Panc1 (cell line): ENCODE measurements at places on chromosomes 2 and 18. TPM values are rescaled to one million over a fixed set of nuclear protein-coding genes. Genes with fewer than 3 reads are reported as not detected.

DNA sequence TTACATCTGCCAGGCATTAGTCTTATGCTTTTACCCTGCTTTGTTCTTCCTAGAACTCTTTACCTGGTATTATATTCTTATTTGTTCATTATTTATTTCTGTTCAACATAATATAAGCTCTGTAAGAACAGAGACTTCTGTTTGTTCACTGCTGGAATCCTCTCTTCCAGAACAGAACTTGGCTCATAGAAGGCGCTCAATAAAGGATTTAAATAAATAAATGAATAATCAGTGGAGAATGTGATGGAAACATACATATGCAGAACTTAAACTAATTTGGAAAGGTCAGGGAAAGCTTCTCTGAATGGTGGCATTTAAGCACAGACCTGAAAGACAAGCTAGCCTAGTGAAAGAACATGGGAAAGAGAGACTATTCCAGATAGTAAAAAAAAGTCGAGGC, 24.3 kb downstream of the NCKAP1 start:
- DNase-seq = no peak

CSRNP3 gene
- total RNA-seq = not detected

DNA sequence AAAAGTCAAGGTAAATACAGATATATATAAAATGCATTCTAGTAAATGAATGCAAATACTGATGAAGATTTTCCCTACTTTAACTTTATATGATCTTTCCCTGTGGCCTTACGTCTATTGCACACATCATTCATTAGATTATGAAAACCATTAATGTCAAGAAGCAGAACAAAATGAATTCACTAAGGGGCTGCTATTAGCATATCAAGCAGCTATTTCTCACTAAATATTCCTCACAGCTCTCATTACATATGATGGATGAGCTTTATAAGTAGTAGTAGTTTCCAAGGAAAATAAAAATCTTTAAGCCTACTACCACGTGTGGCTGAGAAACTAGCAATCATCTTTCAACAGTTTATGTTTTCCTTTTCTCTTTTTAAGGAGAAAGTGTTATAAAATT, 702.8 kb upstream of the SLC39A10 start:
- DNase-seq = no peak

- DNase-seq = no peak
Observed at GRCh38 chr2:61288070-61288841, 126.3 kb downstream of the C2orf74 start.

DNA sequence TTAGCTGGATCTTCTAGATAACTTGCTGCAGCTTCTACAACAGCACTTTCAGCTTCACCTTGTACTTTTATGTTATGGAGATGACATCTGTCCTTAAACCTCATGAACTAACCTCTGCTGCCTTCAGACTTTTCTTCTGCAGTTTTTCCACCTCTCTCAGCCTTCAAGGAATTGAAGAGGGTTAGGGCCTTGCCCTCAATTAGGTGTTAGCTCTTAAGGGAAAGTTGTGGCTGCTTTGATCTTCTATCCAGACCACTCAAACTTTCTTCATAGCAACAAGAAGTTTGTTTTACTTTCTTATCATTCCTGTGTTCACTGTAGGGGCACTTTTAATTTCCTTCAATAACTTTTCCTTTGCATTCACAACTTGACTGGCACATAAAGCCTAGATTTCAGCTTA, 52.3 kb downstream of the ARHGAP15 start:
- no peak for DNase-seq

DNA sequence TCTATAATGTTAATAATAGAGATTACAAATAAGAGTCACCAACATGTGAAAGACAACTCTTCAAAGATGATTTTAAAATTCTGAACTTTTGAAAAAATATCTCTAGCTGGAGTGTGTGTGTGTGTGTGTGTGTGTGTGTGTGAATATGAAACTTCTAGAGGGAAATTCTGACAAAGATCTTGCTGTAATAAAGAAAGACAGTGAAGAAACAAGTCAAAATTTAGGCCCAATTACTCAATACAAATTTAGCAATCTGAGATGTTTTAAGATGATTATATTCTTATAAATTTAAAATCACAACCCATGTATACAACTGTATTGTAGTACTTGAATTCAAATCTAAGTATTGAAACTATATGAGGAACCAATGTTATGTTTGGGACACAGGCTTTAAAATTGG, 57.2 kb upstream of the UGP2 start:
- DNase-seq = no peak

DNA sequence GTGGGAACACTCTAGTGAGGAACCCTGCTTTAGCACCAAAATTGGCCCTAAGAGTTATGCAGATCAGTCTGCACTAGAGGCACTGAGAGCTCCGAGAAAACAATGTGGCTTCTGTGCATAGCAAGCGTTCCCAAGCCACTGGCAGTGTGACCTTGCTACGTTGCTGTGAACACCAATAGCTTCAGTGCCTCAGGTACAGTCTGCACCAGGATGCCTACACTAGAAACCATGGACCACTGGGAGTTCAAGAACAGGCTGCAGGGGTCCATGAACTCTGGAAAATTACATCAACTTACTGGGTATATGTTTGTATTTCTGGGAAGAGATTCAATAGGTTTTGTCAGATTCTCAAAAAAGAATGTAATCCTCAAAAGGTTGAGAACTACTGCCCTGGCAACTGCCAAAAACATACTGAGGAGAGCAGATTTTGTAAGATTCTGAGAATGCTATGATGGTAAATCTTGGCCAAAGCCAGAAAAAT, 18.3 kb upstream of the SP3 start:
- no peak for DNase-seq

EVX2 gene
- total RNA-seq = not detected

DNA sequence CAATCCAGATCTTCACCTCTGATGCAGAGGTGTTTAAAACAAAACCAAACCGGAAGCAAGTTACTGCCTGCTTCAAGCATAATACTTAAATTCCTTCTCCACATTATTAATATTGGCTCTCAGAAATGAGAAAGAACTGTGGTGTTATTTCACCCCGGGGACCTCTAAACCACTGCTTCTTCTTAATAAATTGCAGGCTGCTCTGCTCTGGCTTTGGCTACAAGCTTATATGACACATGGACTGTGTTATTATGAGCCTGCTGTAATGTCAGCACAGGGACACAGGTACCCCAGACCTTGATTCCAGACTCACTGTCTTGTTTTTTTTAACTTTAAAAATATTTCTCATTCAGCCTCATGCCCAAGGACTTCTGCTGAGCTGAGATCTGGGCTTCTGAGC, 45.1 kb downstream of the ST6GAL2 start:
- DNase-seq = no peak

DNA sequence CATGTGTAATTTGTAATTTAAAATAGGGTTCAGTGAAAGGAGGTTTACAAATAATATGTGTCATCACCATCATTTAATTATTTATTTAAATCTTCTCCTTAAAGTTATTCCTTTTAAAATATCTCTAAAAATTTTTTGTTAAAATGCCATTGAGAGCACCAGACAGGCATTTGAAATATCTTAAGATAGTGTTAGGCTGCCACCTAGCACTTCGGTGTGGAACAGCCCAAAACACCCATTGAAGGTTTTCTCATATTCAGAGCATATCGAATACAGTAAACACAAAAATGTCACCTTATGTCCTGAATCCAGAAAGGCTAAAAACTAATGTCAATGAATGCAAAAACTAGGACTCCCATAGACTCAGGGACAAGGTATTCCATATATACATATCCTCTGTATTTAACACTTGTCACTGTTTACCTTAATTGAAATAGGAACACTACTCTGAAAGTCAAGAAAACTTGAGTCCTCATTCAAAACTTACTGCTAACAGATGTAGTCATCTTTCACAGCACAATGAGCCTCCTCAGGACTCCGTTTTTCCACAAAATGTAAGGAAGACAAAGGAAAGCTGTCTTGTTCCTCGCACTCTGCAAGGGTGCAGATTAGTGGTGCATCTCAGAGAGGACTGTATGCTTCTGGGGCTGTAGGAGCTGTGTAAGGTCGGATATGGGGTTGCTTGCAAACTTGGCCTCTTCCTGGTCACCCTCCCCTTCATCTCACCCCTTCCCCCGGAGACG, 329.5 kb downstream of the PAX3 start:
- DNase-seq = peak; percentile 5

GRHL1 gene
- 4.7 TPM for total RNA-seq

- DNase-seq = no peak
Observed at GRCh38 chr2:158142568-158143332, 41.1 kb downstream of the UPP2 start.

SLC20A1 gene
- 72.0 TPM for total RNA-seq

GRCh38 chr2:18625563-18625962, 36.2 kb upstream of the NT5C1B start:
- no peak for DNase-seq

C2orf78 gene
- total RNA-seq = not detected

DNA sequence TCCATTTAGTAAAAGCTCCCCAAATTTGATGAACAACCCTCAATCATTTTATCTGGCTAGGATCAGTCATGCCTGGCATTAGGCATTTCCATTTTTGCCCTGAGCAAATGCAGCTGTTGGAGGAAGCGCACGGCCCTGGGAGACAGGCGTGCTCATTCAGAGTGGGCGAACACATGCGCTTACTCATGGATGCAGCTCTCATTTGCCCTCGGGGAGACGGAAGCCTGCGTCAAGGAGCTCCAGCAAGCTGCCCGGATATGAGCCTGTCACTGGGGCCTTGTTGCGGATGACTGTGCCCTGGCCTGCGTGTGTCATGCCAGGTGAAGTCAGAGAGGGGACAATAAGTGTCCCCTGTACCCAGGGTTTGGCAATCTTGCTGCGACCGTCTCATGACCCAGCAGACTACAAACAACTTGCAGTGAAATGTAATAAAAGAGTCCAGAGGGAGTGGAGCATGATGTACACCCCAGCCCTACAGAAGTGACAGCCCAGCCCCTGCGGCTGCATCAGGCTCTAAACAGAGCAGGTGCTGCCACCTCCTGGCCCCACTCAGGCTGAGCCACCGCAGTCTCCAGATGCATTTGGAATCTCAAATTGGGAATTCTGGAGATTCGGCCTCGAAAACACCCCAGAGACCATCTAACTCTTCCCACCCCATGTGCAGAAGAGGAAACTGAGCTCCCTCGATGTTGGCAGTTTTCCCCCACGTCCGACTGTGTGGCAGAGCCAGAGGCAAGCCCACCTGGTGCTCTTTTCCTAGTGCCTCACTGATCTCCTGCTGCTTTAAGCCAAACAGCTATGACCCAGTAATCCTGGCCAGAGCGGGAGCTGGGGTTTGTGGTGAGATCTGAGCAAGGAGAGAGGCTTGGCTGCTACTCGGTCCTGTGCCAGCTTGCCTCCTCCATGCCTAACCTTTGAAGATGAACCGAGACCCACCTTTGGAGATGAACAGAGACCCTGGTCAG, 105.0 kb upstream of the ALK start:
- peak; percentile 13 for DNase-seq

GRCh38 chr2:31531101-31531500, 49.6 kb downstream of the SRD5A2 start:
- DNase-seq = no peak

ANKRD30B gene
- total RNA-seq = not detected

- no peak for DNase-seq
Observed at GRCh38 chr2:96391153-96391827, 55.7 kb downstream of the NCAPH start.

DNA sequence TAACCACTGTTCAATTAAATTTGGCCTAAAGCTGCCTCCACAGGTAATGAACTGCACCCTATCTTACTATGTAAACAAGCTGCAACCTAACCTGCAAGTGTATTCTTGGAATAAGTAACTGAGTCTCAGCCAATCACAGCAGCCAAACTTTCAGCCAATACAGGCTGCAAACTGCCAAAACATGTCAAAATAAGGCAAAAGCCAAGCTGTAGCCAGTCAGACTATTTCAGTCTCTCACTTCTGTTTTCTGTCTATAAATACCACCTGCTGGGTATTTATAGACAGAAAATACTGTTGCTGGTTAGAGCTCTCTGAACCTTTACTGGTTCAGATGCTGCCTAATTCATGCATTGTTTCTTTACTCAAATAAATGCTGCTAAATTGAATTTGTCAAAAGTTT, 14.3 kb downstream of the C2orf76 start:
- DNase-seq = no peak

CABLES1 gene
- total RNA-seq = 66.4 TPM

- no peak for DNase-seq
Observed at GRCh38 chr18:78711971-78712370, 267.6 kb upstream of the SALL3 start.

CTNNA2 gene
- 0.54 TPM for total RNA-seq

GRCh38 chr2:135150725-135151124, 98.6 kb downstream of the RAB3GAP1 start:
- no peak for DNase-seq

DNA sequence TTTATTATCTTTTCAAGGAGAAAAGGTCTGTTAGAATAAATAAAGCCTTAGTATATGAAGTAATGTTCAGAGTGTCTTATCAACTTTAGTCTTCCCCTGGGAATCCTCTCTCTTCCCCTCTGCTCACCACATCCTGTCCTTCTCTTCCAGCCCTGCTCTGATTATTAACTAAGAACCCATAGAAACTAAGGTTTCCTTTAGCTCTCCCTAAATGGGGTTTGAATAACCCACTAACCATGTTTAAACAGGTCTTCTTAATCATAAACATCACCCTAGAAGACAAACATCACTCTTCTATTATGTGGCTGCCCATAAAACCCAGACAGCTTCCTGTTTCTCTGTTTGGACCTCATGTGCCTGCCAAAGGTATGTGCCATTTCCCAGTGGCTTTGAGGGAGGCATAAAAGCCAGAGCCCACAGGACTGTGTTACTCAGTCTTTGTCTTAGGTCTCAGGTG, 50.1 kb downstream of the SLC14A1 start:
- DNase-seq = no peak

DNA sequence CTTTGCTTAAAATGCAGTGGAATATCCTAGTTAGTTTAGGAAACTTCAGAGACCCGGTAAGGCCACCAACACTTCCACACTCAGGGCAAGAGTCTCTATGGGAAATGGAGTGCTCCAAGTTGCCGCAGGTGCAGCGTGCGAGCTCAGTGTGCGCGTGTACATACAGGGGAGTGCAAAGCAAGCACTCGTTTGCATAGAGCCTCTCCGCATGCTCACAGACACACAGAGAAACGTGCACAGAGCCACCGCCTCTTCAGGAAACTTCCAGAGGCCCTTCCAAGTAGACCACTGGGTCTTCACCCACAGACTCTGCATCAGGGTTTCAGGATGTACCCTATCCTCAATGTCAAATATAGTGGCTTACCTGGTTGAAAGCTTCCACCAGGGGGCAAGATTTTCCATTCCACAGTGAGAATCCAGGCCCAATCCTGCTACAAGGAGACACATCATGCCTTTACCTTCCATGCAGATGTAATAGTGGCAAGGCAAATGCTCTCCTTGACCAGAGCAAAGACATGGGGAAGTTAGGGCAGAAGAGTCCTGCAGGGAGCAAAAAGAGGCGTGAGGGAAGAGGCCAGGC, 513.0 kb upstream of the MYT1L start:
- no peak for DNase-seq

DNA sequence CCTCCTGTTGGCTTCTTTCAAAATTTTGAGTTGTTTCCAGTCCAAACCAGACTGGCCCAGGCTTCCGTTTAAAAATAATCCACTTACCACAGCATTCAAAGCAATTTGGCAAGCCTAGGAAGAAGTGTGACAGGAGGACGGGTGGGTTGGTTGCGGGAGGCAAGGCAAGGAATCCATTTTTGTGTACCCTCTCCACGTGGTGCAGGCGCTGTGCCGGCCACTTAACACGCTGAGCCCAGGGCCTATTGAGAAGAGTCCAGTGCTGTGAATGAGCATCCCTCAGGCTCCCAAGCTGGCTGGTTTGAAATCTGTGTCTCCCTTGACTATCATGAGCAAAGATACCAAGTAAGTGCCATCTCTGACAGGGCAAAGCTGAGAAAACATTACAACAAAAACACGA, 160.9 kb downstream of the NCKAP5 start:
- no peak for DNase-seq

- no peak for DNase-seq
Observed at GRCh38 chr2:174590928-174591648, 6.5 kb downstream of the WIPF1 start.
